ENCODE measurements at places on chromosomes 2 and 18.

DNA sequence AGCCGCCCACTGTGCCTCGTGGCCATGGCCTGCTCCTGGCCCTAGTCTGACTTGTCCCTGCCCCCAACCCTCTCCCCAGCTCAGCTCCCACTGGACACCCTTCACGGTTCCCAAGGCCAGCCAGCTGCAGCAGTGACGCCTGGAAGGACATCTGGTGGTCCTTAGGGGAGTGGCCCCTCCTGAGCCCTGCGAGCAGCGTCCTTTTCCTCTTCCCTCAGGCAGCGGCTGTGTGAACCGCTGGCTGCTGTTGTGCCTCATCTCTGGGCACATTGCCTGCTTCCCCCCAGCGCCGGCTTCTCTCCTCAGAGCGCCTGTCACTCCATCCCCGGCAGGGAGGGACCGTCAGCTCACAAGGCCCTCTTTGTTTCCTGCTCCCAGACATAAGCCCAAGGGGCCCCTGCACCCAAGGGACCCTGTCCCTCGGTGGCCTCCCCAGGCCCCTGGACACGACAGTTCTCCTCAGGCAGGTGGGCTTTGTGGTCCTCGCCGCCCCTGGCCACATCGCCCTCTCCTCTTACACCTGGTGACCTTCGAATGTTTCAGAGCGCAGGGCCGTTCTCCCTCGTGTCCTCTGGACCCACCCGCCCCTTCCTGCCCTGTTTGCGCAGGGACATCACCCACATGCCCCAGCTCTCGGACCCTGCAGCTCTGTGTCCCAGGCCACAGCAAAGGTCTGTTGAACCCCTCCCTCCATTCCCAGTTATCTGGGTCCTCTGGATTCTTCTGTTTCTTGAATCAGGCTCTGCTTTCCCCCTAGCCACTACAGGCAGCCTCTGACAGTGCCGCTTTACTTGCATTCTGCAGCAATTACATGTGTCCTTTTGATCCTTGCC is 35.8 kb downstream of the ANO7 start:
- peak; percentile 35 for DNase-seq

GRCh38 chr2:40218679-40219078 is 233.2 kb downstream of the SLC8A1 start:
- no peak for DNase-seq

- no peak for DNase-seq
Observed at GRCh38 chr2:193816008-193816407, 1621.3 kb upstream of the TMEFF2 start.

DNA sequence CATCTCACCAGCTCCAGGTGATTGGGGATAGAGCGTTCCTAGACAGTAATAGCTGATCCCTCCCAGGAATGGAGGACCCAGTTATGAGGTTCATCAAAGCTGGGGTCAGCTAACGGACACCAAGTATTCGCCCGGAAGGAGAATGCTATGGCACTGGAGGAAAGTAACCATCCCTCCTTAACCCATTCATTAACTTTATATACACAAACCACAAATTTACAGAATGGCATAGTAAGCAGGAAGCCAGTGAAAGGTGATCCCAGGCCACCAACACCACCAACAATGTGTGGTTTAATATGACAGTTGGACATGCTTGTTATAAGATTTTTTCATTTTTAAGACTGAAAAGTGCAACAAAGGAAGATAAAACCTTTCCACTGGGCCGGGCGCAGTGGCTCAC is 55.3 kb upstream of the CHMP1B start:
- no peak for DNase-seq

DNA sequence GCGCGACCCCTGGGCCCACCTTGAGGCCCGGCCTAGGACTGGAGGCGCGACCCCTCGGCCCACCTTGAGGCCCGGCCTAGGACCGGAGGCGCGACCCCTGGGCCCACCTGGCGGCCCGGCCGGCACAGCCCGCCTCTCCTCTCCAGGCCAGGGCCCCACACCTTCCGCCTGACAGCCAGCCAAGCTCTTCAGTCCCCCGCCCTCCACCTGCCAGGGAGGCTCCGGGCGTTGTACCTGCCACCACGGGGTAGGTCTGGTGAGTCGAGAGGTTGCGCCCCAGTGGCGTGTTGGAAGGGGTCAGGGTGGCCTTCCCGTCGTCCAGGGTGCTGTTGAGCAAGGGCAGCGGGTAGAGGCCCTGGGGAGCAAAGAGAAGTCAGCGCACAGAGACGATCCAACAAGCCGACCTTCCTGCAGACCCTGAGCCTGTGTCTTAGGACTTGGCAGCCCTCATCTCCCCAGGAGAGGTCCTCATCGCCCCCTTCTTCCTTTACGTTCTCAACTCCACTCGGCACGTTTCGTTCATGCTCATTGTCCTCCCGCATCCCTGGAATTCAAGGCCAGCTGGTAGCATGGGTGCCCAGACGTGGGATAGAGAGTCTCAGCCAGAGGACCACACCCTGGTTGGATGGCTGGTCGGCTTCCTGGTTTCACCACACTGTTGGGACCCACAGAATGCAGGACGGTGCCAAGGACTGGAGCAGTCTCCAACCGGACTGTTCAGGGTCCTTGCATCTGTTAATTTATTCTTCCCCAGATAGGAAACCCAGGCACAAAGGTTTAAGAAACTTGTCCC is 42.2 kb downstream of the PAX8 start:
- DNase-seq: no peak

DNA sequence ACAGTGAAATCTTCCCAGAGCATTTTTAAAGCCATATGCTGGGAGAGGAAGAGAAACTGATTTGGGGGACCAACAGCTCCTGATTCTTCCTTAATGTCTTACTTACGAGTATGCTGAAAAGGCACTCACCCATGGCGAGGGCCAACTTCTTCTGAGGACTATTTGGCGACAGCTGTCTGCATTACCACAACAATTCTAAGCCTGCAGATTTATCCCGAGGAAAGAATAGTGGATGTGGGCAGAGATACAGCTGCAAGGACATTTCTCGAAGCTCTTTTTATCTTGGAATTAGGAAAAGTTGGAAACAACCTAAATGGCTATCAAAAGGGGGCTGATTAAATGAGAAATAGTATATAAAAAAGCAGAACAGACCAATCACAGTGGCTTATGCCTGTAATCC is 40.3 kb upstream of the FHL2 start:
- DNase-seq: peak; percentile 55

DNA sequence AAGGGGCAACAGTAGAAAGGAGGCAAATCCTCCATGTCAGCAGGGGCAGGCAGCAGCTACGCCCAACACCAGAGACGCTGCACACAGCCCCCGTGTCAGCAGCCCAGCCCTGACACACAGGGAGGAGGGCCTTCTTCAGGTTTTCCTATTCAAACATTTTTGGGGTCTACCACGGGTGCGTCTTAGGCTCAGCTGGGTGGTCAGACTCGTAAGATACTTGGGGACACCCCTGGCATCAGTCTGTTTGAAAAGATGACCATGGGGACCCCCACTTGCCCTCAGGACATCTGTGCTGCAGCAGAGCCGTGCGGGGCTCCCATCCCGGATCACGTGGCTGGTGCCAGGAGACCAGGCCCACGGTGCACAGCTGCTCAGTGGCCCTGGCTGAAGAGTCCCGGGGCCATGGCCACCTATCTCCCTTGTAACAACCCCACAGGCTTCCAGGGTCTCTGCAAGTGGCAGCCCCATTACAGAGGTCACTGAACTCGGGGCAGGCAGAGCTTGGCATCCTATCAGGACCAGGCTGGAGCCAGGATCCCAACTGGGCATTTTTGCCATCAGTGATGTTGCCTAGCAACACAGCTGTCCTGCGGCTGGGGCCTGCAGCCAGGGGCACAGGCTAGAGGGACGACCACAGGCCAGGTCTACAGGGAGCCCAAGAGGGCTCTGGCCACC is 82.5 kb downstream of the EDAR start:
- DNase-seq: no peak

GRCh38 chr2:28359222-28360057 is 33.2 kb upstream of the FOSL2 start:
- DNase-seq: no peak

DNA sequence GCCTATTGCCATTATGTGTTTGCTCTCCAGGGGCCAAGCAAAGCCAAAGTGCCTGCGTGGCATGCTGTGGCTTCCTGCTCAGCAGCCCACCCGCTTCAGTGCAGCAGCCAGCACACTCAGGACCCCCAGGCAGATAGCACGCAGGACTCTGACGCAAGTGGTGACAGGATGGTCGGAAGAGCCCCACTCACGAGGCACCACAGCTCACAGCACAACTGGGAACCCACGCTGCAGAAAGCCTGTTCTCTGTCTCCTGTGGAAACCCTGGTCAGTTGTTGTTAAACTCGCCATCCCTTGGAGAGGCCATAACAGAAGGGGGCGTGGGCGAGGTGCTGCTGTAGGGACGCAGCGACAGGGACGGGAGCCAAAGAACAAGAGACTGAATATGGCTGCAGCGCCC is 76.4 kb downstream of the HDAC4 start:
- no peak for DNase-seq

GRCh38 chr18:37640504-37640903 is 74.9 kb upstream of the CELF4 start:
- DNase-seq: no peak

DNA sequence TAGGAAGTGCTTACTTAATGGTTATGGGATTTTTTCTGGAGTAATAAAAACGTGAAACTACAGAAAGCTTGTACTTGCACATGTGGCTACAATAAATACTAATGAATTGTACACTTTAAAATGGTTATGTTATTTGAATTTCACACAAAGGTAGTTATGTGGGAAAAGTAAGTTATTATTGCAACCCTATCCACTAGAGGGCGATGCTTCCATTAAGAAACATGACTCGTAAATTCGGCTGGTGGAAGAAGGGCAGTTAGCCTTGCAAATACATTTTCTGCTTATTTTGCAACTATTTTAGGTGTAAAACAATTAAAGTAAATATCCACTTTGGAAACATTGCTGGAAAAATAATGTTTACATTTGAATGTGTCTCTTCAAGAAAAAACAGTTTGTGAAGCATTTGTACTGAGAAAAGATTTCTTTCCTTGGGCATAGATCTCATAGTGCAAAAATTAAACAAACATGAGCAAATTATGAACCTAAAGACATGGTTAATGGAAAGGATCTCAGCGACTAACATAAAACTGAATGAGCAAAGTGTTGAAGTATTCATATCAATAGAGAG is 68.1 kb upstream of the CSRNP3 start:
- peak; percentile 90 for DNase-seq

DNA sequence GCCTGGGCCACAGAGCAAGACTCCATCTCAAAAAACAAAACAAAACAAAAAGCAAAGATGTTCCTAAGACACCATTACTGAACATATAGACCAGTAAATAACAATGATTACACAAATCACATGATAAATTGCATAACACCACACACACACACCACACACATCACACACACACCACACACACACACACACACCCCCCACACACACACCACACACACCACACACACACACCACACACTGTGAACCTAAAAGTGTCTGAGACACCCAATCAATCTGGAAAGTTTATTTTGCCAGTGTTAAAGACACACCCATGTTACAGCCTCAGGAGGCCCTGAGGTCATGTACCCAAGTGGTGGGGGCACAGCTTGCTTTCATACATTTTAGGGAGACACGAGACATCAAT is 62.6 kb upstream of the ASAP2 start:
- DNase-seq: no peak

GRCh38 chr2:217398860-217399259 is 539.0 kb upstream of the TNP1 start:
- DNase-seq: no peak

- DNase-seq: peak; percentile 37
Observed at GRCh38 chr2:108787216-108787541, 608 bp downstream of the CCDC138 start.

- DNase-seq: no peak
Observed at GRCh38 chr2:139365189-139365588, 585.0 kb upstream of the NXPH2 start.

DNA sequence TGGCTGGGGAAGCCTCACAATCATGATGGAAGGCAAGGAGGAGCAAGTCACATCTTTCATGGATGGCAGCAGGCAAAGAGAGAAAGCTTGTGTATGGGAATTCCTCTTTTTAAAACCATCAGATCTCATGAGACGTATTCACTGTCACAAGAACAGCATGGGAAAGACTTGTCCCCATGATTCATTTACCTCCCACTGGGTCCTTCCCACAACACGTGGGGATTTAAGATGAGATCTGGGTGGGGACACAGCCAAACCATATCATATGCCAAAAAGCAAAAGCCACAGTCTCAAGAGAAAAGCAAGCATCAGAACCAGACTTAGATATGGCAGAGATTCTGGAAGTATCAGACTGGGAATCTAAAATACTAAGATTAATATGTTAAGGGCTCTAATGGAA is 30.0 kb upstream of the SCRN3 start:
- no peak for DNase-seq

DNA sequence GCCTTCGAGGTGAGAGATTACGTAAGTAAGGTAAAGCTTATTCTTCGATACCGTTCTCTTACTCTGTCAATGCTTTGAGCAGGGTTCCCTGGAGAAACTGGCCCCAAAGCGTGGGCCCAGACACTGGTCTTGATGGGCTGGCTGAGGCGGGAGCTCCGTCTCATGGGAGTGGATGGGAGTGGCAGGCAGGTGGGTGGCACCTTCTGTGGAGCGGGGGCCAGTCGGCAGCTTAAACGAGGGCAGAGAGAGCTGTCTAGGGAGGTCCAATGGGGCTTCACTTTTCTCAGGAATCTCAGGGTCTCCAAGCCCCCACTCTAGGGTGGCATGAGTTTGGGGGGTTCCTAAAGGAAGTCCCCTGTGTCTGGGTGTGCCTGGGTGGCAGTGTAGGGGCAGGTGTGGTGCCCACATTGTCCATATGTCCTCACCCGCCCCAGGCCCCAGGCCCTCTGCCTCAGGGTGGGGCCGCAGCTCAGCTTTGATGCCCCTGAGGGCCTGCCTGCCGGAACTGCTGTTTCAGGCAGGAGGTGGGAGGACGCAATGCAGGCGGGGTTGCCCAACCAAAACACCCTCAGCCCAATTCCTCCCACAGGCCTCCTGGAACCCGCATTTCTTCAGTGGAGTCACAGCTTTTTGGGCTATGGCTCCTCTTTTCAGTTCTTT is 32.5 kb upstream of the FOSL2 start:
- DNase-seq: no peak

DNA sequence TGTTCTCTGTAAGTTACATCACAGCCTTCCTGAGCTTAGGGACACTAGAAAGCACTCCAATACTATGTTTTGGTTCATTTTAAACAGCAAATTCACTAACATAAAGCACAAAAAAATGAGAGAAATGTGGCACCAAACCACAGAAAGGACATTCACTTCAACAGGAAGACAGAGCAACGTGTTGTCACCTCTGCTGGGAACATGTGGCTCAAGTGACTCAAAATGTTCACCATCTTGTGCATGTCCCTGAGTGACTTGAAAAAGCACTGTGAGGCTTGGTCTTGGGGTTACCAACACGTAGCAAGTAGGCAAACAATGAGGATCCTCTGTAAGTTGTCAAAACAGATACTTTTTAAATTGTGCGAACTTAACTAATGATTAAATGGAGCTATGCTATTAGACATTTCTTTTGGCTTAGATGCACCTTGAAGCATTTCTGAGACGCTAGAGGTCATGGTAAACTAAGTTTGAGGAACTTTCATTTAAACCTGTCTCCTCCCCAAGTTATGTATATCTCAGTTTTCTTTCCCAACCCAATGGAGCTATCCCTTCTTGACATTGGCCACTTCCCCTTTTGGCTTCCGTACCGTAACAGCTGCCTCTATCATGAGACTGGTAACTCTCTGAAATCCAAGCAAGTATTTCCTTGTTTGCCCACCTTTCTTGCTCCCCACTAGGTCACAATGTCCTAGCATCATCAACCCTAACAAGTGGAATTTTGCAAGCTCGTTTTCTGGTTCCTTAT is 14.0 kb upstream of the ST6GAL2 start:
- no peak for DNase-seq

GRCh38 chr2:179591690-179592089 is 269.7 kb downstream of the ZNF385B start:
- DNase-seq: no peak

GRCh38 chr2:230898713-230899091 is 26.3 kb downstream of the GPR55 start:
- DNase-seq: no peak

GRCh38 chr2:118046634-118047210 is 32.9 kb upstream of the CCDC93 start:
- peak; percentile 49 for DNase-seq

All from NCI-H82 (cell line).